Stimulated activated CD4-positive, alpha-beta T cell treated with anti-CD3 and anti-CD28 coated beads, Interleukin-1b, Interleukin-23, amount 100 ng/mL, for 4 hours (primary cell): ENCODE measurements at places on chromosomes 12 and 14.

GRCh38 chr12:115308918-115309317 is 624.9 kb upstream of the TBX3 start:
- no peak for DNase-seq

- DNase-seq, result no peak
Observed at GRCh38 chr12:109951751-109952150, 44.4 kb downstream of the GIT2 start.

DNA sequence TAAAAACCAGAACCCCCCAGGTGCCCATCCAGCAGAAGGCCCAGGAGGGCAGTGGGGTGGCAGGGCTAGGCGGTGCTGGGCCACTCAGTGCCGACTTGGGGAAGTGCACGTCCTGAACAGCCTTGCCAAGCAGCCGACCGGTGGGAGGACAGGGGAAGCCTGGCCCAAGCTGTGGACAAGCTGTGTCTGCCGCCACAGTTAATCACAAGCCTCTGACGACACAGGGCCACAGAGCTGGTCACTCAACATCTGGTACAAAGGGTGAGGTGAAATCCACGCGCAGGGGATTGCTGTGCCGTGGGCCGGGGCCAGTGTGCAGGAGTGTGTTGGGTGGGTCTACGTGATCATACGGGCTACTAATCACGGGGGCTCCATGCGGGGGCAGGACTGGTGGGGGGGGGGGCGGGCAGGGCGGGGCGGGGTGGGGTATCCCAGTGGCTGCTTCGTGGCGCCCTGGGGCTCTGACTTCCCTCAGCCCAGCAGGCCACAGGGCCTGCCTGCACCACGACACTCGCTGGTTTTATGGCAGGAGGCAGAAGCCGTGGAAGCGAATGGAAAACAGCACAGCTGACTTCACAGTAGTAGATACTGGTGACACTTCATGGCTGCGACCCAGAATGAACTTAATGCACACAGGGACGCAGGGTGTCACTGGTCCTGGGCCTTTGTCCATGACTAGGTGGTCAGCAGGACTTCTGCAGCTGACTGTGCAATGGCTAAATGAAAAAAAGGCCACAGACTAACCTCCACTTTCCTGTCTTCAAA is 10.2 kb downstream of the AMN start:
- no peak for DNase-seq

GRCh38 chr12:111368291-111368787 is 556 bp downstream of the PHETA1 start:
- DNase-seq, result no peak

DNA sequence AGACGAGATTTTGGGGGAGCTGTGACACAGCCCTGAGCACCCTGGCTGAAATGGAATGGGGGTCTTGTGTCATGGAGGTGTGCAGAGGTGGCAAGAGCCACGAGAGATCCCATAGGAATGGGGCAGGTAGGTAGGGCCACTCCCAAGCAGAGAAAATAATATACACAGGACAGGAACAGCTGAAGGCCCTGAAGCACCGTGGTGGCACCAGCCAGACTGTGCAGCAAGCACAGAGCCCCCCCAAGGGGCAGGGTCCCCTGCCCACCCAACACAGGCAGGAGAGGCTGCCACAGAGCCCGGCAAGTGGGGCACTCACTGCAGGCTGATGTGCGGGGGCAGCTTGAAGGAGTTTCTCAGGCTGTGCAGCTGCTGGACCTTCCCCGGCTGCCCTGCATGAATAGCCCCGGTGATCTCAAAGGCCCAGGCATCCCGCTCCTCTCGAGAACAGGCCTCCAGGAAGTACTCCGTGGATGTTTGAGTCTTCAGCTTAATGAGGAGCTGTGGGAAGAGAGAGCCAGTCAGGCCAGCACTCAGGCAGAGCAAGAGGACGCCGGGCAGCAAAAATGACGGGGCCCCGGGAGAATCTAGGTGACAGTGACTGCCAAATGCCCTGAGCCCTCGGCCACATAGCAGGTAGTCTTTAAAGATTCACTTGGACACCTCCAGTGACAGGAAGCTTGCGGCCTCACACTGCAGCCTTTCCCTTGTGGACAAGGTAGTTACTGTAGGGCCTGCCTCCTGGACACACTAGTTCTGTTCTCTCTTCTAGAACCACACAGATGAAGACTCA is 16.7 kb downstream of the PLEK2 start:
- no peak for DNase-seq

DNA sequence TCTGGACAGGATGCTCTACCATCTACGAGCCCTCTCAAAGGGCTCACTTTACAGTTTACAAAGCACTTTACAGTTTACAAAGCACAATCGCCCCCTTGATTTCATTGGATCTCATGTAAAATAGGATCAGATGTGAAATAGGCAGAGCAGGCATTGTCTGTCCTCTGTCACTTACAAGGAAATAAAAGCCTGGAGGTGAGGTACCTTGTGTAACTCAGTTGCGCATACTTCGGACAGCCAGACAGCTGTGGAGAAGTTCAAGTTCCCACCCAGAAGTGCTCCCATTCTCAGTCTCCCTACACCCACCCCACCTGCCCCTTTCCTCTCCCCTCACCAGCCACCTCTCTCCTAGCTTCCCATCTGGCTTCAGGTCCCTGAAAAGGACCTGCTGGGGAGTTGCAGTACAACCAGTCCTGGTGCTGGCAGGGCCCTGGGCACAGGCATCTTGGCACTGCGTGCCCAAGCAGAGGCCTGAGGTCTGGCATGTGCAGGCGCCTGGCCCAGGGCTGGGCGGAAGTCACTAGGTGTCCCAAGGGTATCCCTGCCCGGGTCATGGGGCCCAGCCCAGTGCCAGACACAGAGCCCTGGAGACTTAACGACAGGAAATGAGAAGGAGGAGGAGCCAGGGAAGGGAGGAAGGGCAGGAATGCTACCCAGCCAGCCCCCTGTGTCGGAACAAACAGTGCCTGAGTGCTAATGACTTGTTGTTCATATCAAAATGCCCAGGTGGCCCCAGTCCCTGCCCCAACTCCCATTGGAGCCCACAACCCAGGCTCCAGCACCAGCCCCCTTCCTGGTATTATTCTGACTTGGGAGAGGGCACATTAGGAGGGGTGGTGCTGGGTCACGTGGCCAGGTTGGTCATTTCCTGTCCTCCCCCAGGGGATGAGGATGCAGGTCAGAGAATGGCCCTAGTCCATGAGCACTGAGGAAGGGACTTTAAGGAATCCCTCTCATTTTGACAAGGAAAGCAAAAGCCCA is 5.4 kb downstream of the RAPGEF3 start:
- no peak for DNase-seq

DNA sequence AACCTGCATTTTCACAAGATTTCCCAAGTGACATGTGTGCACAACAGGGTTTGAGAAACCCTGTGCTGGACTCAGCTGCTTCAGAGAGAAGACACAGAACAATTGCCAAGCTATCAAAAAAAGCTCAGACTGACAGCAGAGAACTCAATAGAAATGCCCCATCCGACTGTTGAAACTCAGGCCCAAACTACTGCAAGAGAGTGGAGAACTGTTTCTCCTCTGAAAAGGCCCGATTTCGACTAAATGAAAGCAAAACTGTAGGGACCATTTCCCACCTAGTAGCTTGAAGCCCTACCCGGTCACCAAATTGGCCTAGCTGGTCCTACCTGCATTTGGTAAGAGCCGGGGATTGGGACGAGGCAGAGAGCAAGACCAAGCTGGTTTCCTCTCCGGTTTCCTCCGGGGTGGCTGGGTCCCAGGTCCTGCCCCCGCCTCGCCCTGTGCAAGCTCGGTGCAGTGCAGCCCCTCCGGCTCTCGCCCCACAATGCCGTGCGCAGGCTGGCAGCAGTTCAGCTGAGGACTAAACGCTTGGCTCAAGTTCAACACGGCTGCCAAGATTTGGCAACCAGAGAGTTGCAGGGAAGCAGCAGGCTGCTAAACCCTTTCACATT is 1180.6 kb downstream of the VRK1 start:
- peak; percentile 53 for DNase-seq

DNA sequence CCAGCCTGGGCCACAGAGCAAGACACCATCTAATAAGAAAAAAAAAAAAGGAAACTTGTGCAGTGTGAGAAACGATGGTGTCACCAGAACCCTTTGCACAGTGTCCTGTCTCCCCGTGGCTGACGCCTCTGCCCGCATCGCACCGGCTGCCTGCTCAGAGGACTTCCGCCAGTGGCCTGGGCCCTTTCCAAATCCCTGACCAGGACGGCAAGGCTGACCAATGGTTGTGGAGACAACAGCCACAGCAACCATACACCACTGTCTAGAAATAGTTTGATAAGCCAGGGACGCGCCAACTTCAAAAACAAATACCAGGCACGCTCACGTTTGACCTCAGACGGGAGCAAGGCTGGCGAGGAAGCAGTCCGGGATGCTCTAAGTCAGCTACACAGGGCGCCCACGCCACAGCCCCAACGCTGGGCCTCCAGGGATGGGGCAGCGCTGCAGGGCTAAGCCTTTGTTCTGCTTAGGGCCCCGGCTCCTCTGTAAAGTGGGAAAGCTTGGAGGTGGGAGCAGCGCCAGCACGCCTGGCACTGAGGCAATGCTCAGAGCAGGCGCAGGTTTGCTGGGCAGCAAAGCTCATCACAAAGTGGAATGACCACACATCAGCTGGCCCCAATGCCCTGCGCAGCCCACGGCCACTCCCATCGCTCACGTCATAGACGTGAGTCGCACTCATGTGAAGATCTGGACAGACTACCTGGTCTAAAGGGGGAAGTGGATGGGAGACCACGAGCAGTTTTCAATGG is 12.5 kb downstream of the PGAM5 start:
- no peak for DNase-seq

GRCh38 chr12:111311011-111311410 is 57.9 kb downstream of the PHETA1 start:
- DNase-seq, result no peak

DNA sequence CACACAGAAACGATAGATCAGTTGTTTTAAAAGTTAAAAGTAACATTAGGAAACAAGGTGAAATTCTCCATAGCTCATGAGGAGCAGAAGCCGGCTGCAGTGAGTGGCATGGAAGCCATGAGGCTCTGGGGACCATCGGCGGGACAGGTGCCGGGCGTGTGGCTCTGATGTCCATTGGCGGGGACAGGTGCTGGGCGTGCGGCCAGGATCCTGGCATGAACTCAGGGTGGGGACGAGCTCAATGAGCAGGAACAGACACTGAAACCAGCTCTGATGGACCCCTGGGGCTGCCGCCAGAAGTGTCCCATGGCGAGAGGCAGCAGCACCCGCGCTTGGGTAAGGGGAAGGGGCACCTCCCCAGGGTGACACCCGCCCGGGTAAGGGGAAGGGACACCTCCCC is 75.1 kb downstream of the NOC4L start:
- no peak for DNase-seq

GRCh38 chr12:108732489-108733229 is 1.3 kb upstream of the CORO1C start:
- DNase-seq, result no peak

DNA sequence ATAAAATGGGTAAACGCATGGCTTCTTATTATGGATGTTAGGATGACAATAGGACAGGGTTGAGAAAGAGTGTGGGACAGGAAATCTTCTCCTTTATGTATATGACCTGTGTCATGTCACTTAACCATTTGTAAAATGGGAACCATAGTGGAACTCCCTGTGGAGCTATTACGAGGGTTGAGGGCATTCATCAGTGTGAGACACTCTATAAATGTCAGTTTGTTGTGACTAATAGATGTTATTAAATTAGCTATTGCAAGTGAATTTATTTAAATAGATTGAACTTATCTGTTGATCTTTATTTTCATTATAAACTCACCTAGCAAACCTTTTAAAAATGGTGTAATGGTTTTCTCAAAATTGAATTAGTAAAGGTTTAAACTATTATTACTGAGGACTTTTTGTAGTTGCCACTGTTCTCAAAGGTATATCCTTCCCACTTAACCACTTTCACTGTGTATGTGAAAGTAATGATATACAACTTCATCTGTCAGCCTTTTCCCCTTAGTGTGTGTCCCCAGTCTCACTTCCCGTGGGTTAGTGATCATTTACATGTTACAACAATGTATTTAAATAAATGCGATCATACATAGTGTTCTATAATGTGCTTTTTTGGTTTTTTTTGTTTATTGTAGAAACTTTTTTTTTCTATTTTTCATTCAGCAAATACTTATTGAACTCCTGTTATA is 17.1 kb downstream of the HELB start:
- DNase-seq, result no peak

DNA sequence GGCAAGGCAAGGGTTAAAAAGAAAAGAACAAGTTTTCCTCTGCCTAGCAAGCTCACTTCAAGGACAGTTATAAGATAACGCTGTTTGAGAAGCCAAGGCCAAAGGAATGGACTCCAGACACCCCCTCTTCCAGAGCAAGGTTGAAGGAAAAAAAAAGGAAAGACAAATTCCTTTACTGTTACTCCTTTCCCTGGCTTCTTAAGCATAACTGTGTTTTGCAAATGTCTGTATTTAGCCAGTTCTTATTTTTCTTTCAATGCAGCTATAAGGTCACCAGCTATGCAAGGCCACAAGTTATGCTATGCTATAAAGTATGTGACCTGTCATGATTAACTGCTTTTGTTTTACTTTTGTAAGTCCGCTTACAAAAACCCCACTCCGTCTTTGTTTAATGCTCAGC is 26.6 kb downstream of the ZNF410 start:
- no peak for DNase-seq

DNA sequence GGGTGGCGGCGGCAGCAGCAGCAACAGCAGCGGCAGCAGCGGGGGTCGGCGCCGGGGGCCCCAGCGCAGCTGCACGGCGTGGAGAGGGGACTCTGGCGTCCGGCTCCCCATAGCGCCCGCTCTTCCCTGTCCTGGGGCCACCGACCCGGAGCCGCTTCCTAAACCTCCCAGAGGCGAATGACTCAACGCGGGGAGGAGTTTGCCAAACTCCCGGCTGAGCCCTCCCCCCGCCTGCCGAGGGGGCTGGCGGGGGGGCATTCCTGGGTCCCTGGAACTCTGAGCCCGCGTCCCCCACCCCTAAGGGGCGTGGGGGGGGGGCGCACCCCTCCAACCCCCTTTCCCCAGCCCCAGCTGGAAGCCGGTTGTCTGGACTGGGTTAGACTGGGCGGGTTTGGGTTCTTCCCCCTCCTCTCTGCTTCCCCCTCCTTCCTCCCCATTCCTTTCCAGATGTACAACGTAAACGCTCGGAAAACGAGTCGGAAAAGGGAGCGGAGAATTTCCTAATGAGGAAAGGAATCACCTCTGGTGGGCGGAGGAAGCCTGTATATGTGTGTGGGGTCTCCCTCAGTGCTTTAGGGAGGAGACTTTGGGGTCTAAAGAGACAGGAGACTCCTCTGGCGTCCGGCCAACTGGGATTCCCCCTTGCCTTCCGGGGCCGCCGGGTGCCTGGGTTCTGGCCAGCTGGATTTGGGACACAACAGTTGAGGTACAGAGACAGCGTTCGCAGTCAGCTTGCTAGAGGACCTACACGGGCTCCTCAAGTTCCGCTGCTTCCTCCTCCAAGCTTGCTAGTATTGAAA is at the start of gene ITGA5:
TSS of gene ITGA5 (minus strand) at position 179 of the 800 bp plus-strand sequence. CDS start at position 111, 68 bp downstream.
- peak; percentile 46 for DNase-seq

DNA sequence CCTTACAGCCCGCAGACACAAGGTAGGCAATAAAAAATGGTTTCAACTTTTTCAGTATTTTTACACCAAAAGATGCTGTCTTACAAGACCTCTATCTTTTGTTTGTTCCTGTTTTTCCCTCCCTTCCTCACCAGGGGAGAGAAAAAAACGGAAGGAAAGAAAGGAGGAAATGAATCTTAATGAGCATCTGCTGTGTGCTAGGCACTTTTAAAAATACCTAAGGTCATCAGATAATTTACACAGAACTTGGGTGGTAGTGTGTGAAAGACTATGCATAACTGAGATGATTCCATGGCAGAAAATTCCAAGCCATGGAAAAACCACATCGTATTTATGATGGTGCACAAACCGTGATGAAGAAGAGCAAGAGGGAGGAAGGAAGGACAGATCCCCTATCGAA is 121.2 kb downstream of the DIP2B start:
- DNase-seq, result no peak
